ENCODE measurements at places on chromosomes 1 and 21.

GRCh38 chr1:78101514-78101913 is 55.7 kb downstream of the GIPC2 start:
- no peak for DNase-seq

DNA sequence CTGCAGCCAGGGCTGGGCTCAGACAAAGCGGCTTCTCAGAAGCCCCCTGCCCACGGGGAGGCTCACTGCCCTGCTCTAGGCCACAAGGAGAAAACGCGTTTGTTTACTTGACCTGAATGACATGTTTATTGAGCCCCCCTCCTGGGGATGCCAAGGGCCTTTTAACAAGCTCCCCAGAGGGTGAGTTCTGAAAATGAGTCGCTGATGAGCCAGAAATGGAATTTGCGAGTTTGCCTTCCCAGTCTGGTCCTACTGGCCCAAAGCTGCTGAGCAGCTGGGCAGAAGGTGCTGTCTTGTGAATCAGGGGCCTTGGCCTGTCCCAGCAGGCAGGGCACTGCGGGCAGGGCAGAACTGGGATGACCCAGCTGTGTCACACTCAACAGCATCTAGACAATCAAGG is 120.6 kb downstream of the SYF2 start:
- DNase-seq, result no peak

GRCh38 chr1:160657250-160657781 is 10.5 kb upstream of the SLAMF1 start:
- DNase-seq, result no peak

- no peak for DNase-seq
Observed at GRCh38 chr1:183003203-183003602, 20.0 kb upstream of the LAMC1 start.

DNA sequence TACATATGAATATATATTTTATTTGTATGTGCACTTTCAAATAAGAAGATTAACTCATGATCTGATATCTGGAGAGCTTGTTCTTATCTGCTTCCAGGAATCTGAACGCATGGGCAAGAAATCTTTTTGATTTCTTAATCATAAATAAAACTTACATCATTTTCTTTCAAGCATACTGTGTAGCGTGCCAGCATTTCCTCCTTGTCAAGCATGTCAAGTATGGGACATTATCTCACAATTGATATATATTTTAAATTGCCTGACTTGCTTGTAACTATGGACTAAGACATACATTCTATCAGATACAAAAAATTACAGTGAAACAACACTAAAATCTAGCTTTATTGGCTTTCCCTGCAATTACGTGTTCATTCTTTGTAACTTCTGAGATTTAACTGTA is 1128.2 kb downstream of the PLA2G4A start:
- DNase-seq, result no peak

GRCh38 chr1:188027613-188028012 is 1198.9 kb downstream of the PLA2G4A start:
- DNase-seq, result no peak

DNA sequence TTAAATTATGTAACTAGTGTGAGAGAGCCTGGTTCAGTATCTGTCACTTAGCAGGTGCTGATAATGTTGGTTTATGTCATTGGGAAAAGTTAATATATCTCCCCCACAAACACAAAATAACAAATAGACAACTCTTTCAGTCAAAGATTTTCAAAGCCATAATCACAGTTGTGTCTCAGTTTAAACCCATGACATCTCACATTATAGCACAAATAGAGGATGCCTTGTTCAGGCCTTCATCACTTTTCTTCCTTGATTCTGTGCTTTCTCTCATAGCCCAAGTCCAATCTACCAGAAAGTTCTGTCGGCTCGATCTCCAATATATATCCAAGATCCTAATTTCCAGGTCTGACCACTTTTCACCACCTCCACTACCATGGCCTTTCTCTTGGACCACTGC is 6.2 kb upstream of the EPS15 start:
- DNase-seq, result no peak

GRCh38 chr21:39537571-39537970 is 75.2 kb upstream of the B3GALT5 start:
- DNase-seq, result no peak

GRCh38 chr21:35019631-35020032 is 29.5 kb downstream of the RUNX1 start:
- DNase-seq, result no peak

DNA sequence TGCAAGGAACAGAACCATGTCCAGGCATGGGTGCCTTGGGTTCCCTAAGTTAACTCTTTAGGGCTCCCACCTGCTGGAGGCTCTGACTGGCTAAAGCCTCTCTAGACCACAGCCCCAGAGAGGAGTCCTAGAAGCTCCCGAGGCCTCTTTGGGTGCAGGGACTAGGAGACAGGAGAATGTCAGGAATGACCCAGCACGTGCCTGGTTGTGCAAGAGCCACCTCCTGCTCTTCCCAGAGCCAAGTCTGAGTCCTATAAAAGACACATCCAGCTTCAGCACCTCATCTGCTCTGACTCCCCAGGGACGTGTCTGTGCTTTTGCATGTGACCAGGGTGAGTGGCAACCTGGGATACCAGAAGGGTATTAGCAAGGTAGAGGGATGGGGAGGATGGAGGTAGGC is at the start of gene LCE2D:
Gene LCE2D, plus strand, starts transcription at position 283 of the 400 bp plus-strand sequence. CDS start 726 bp downstream, outside the sequence.
- DNase-seq, result no peak

- no peak for DNase-seq
Observed at GRCh38 chr1:236209185-236209584, 66.8 kb downstream of the GPR137B start.

DNA sequence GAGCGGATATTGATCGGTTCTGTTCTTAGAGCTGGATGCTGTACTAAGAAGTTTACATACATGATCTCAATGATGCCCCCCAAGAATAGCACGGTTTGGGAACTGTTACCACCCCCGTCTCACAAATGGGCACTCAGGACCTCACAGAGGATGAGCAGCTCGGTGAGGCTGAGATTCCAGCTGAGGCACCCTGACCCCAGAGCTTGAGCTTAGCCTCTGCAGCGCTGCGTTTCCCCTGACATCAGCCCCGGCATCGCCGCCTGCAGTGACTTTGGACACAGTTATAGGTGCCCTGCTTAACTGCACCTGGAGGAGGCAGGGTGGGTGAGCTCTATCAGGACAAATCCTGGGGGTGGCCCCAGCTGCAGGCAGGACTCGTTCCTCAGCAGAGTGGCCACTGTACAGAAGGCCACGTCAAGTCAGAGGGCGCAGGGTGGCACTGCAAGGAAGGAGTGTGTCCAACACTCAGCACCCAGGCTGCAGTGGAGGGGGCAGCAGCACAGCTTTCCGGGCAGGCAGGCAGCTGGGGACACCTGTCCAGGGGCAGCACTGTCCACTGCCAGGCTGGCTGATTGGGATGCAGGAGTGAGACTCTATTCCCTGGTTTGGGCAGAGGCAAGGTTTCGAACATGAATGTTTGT is 65.8 kb upstream of the ABCG1 start:
- no peak for DNase-seq

DNA sequence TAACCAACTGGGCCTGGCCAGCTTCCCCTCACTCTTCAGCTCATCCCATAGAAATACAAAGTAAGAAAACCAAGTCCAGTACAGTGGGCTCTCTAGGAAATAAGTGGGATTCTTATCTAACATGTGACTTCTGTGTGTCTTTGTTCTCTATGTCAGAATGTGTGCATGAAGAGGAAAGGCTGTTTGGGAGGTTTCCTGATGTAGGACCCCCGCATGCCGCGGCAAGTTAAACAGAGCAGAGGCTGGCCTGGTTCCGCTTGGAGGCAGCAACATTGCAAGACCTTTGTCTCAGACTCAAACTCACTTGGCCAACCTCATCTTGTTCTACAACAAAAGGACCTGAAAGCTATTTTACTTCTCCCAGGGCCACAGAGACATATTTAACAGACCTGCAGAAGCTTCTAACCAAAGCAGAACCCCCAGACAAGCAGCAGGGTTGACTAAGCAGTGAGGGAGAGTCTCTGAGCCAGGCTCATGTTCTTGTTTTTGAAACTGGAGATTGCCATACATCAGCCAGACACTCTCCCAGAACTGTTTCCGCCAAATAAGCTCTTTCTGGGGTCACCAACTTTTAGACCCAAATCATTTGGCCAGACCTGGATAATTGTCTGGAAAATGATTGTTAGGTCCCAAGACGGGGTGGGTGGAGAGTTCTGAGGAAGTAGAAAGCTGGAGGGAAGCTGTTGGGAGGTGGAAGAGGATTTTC is 6.2 kb downstream of the MTARC2 start:
- DNase-seq, result no peak

GRCh38 chr1:223487887-223488259 is 94.7 kb downstream of the CCDC185 start:
- no peak for DNase-seq

DNA sequence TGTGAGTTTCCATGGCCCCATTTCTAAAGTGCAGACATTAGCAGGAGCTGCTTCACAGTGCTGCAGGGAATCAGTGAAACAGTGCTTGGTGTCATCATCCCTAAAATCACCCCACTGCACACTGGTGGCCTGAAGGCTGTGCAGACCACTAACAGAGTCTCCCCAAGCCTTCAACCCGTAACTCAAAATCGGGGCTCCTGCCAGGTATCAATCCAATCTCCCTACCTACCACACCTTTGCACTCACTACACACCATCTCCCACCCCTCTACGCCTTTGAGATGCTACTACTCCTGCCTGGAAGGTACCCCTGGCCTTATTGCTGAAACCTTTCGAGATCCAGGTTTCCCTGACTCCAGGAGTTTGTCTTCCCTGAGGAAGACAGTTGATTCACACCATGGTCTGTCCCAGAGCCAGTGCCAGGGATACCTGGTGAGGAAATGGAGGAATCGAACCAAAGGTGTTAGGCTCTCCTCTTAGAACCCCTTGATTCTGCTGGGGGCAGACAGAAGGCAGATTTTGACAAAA is 25.5 kb downstream of the SLC2A1 start:
- no peak for DNase-seq

GRCh38 chr1:119622311-119623192 is 25.5 kb downstream of the ZNF697 start:
- DNase-seq, result no peak

GRCh38 chr1:12669529-12670068 is 25.7 kb downstream of the AADACL4 start:
- no peak for DNase-seq

- DNase-seq, result no peak
Observed at GRCh38 chr1:114892194-114892918, 37.7 kb downstream of the SYCP1 start.

- DNase-seq, result no peak
Observed at GRCh38 chr1:18109058-18109755, 1.6 kb downstream of the IGSF21 start.

- DNase-seq, result no peak
Observed at GRCh38 chr1:81681601-81682266, 119.0 kb upstream of the ADGRL2 start.

DNA sequence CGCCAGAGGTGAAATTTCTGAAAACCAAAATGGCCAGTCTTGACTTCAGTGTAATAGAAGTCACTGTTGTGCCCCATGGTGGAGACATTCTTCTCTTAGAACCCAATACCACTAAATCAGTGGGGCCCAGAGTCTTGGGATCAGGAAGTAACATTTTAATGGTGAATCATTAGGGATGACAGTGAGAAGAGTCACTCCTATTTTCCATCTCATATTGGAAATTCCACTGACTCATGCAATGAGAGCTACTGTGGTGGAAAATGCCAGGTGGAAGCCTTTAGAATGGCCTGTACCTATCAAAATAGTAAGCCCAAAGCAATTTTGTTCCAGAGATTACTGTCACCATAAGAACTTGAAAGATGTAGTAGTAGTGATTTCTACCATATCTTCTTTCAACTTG is 20.6 kb upstream of the PPM1J start:
- no peak for DNase-seq

DNA sequence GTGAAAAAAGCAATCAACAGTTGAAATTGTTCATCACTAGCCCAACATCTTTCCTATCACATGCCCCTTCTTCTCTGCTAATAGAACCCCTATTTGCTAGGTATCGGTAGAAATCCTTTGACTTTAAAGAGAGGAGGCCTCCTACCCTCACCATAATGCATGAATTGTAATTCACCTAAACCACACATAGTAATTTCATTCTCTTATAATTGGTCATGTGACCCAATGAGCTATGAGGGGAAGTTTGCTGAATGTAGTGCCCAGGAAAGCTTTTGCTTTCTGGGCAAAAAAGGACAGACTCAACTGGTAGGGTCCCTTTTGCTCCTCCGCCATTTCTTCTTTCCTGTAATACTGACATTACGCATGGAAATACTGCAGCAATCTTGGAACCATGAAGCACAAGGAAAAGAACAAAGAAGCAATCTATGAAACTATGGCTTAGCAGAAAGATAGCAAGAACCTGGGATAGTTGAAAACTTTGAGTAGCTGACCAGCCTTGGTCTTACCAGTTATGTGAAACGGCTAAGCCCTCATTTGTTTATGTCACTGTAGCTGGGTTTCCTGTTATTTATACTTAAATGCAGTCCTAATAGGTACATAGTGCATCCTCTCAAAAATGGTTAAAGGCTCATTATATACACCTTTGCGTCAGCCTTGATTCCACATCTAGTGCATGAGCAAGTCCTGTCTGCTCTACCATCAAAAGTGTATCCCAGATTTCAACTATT is 10.2 kb upstream of the CHI3L2 start:
- no peak for DNase-seq

DNA sequence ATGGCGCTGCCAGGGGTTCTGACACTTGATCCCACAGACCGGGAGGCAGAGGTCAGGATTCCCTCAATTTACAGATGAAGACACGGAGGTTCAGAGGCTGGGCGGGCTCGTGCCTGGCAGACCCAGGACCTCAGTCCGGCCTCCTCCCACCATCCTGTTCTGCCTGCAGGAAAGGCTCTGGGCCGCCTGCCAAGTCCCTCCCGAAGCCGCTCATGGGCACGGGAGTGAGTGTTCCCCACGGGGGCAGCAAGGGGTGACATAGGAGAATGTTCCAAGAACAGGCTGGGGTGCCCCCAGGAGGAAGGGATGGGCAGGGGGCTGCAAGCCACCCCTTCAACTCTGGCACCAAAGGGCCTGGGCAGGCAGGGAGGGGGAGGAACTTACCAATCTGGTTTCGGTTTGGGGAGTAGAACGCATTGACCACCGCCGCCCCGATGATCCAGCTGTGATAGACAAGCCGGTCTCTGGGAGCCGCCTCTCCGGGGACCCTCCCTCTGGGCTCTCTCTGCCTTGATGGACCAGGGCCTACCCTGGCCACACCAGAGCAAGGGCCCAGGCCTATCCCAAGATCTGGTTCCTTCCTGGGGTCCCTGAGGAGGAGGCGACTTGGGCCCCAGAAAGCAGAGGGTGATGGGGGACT is 7.5 kb downstream of the PRXL2B start:
- no peak for DNase-seq

GRCh38 chr1:153610334-153610733 is 2.6 kb downstream of the S100A16 start:
- no peak for DNase-seq

DNA sequence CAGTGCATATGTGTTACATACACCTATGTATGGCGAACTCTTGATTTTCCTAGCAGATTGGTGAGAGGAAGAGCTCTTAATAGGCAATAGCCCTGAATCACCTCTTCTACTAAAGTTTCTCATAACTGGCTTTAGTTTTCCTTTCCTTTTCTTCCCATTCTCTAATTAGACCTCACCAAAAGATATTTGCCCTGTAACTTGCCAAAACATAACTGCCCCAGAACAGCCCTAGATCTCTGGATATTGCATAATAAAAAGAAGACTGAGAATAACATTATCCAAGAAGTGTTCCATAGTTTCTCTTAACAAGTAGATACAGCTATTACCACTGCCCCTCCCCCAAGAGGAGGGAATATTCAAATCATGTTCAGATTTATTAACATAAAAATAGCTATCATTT is 16.3 kb downstream of the SGIP1 start:
- DNase-seq, result no peak

- DNase-seq, result no peak
Observed at GRCh38 chr1:22206551-22207125, 63.7 kb upstream of the WNT4 start.

- no peak for DNase-seq
Observed at GRCh38 chr1:195941314-195941713, 666.9 kb downstream of the KCNT2 start.
